ENCODE measurements at places on chromosomes 3 and 15. TPM values are rescaled to one million over a fixed set of nuclear protein-coding genes. Genes with fewer than 3 reads are reported as not detected.

Gene GOLGA8T
- total RNA-seq, result 0.66 TPM

Gene RGMA
- total RNA-seq, result 0.39 TPM

Gene KBTBD8
- total RNA-seq, result 0.63 TPM

Gene MCCC1
- 8.3 TPM for total RNA-seq

Gene ZNF80
- total RNA-seq, result not detected

Gene TRIM42
- not detected for total RNA-seq

Gene BOC
- total RNA-seq, result 7.5 TPM

Gene STAC
- total RNA-seq, result 2.6 TPM

Gene FETUB
- 0.12 TPM for total RNA-seq

Gene GREM1
- total RNA-seq, result 21.2 TPM

Gene NOX5
- total RNA-seq, result 0.38 TPM

Gene CELSR3
- 4.4 TPM for total RNA-seq

Gene UBE2Q2
- 38.1 TPM for total RNA-seq

Gene TM4SF18
- total RNA-seq, result 44.7 TPM

Gene SKOR1
- total RNA-seq, result 0.03 TPM

Gene MYH15
- 0.26 TPM for total RNA-seq

Gene COL6A5
- not detected for total RNA-seq

Gene RPUSD2
- 16.6 TPM for total RNA-seq

Gene P2RY14
- total RNA-seq, result not detected

Gene NEK10
- 1.8 TPM for total RNA-seq

Gene SENP5
- total RNA-seq, result 6.5 TPM

Gene TMEM266
- total RNA-seq, result 0.05 TPM

Gene GUCA1C
- total RNA-seq, result not detected

Gene CCRL2
- total RNA-seq, result 0.15 TPM

Gene SLC9C1
- not detected for total RNA-seq

Gene PLAAT1
- total RNA-seq, result not detected

Gene KBTBD13
- 0.02 TPM for total RNA-seq

Gene C2CD4A
- 0.02 TPM for total RNA-seq

Gene C3orf33
- total RNA-seq, result 6.7 TPM

Gene SCAANT1
- not detected for total RNA-seq

Gene IFT122
- total RNA-seq, result 11.8 TPM

Gene CFAP92
- total RNA-seq, result 0.05 TPM

Gene ADGRG7
- total RNA-seq, result not detected

Gene SH2D7
- not detected for total RNA-seq

Gene ABI3BP
- total RNA-seq, result 1.0 TPM

Measured in A549 treated with DMSO at 1 μM for 4 hours (cell line).